ENCODE measurements at places on chromosomes 3 and 15.

- no peak for DNase-seq
Observed at GRCh38 chr3:99633887-99634558, 4.4 kb upstream of the COL8A1 start.

- no peak for DNase-seq
Observed at GRCh38 chr3:118402971-118403370, 631.7 kb downstream of the IGSF11 start.

GRCh38 chr3:67083277-67083676 is 85.2 kb downstream of the KBTBD8 start:
- no peak for DNase-seq

DNA sequence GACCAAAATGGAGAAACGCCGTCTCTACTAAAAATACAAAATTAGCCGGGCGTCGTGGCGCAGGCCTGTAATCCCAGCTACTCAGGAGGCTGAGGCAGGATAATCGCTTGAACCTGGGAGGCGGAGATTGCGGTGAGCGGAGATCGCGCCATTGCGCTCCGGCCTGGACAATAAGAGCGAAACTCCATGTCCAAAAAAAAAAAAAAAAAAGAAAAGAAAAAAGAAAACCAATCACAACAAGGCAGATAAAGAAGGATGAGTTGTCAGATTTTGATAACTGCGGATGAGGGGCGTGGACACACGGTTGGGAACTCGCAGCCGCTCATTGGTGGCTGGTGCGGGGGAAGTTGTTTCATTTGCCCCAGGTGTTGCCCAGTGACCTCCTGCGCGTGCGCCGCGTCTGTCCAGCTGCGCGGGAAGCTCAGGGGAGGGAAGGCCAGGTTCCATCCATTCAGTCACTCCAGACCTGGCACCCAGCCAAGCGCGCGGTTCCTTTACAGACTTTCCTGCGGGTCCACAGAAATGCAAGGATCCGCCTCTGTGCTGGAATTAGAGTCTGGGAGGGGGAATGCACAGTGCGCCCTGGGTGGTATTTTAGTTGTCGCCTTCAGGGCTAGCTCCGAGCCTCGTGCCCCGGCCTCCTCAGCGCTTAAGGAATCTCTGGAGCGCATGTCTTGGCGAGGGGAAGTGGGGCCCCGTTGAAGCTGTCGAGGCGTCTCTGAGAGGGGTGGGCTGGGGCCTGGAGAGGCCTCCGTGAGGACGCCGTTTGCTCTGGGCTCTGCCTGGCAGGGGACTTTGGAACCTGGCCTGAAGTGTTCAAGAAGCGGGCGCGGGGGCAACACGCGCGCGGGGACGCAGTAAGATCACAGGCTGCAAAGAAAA is 708 bp upstream of the GCHFR start:
- DNase-seq, result no peak

GRCh38 chr3:140023616-140024530 is 88.9 kb downstream of the CLSTN2 start:
- DNase-seq, result no peak

GRCh38 chr3:58059349-58060321 is 51.4 kb downstream of the FLNB start:
- DNase-seq, result no peak

DNA sequence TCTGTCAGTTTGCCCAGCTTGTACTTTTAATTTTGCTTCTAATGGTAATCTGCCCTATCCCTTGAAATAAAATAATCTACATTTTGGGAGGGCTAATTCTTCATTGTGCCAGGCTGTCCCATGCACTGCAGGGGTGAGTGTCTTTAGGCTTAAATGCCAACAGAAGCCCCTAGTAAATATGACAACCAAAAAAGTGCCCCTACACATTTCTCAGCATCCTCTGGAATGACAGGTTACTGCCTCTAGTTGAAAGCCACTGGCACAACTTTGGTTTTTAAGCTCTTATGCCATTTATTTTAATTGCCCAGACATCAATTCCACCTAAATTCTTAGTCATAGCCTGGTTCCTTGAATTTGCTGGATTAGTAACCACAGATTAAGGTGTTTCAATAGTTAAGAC is 3.4 kb downstream of the EPM2AIP1 start:
- DNase-seq, result no peak

DNA sequence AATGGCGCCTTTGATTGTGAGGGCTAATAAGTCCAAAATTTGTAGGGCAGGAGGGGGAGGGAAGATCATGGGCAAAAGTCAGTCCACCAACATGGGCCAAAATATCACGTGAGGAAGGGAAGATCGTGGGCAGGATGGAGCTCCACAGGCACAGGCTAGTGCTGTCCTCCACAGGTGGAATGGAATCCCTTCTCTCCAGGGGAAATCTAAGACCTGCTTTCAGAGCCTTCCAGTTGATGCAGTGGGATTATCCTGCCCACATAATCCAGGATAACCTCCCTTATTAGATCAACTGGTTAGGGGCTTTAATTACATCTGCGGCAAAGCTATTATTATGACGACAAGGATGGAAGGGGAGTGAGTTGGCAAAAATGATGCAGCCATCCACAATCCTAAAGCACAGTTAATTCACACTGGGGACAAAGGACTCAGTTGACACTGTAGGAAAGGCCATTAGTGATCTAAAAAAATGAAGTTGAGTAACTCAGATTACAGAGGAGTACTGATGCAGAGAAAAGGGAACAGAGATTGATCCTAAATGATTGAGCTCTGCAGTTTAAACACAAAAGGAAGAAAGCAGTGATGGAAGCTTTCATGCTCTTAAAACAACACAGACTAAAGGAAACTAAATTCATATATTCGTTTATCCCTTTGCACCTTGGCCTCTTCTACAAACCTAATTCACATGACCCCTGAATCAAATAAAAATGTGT is 159.8 kb downstream of the AKAP13 start:
- no peak for DNase-seq

GRCh38 chr15:53193149-53193548 is 403.0 kb upstream of the ONECUT1 start:
- DNase-seq, result no peak

GRCh38 chr15:87518957-87519356 is 737.6 kb downstream of the NTRK3 start:
- DNase-seq, result no peak

GRCh38 chr15:79051029-79051428 is 39.6 kb downstream of the RASGRF1 start:
- no peak for DNase-seq

- DNase-seq, result no peak
Observed at GRCh38 chr3:61600195-61600594, 38.8 kb downstream of the PTPRG start.

DNA sequence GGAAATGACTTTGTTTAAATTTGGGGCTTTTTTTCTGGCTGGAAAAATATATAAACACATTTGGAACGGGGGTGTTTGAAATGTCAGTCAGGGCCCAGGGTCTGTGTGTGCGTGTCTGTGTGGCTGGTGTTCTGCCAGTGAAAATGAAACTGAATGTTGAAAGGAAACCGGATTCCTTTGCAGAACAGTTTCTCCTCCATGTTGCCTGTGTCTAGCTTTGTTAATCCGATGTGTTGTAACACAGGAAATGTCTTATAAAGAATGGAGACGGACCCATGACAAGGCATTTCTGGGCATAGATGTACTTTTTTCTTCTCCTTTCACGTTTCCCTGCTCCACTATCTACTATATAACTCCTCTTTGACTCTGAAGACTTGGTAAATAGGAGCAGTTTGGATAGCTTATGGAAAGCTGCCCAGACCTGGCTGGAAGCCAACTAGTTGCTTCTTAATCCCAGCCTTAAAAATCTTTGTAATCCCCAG is 2.8 kb downstream of the SQOR start:
- no peak for DNase-seq

DNA sequence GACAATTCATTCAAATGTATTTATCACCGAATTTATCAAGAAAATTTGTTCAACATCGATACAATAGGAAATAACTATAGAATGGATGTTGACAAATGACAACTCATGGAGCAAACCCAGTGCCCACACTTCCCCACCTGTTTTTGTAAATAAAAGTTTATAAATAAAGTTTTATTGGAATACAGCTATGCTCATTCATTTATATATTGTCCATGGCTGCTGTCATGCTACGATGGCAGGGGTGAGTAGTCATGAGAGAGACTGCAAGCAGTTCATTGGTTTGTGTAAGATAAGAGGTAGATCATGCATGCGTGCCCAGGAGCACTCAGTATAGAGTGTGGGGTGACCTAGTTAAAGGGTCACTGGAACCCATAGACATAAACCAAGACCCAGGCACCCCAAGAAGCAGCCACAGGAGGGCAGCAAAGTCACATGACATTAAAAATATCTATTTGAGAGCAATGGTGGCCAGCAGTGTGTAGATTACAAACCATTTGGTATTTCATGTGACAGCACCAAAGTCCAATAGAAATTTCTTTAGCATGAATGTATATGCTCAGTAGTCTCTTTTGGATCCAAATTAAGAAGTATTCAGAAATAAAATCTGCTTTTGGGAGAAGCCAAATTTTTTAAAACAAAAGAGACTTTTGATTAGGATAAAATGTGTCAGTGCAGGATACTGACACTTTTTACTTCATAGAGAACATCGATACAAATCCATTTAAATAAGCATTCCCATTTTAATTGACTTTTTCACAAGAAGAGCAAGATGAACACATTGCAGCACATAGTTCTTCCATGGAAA is 794.8 kb downstream of the MCTP2 start:
- DNase-seq, result no peak

GRCh38 chr3:143810166-143810952 is 37.9 kb downstream of the SLC9A9 start:
- DNase-seq, result no peak

DNA sequence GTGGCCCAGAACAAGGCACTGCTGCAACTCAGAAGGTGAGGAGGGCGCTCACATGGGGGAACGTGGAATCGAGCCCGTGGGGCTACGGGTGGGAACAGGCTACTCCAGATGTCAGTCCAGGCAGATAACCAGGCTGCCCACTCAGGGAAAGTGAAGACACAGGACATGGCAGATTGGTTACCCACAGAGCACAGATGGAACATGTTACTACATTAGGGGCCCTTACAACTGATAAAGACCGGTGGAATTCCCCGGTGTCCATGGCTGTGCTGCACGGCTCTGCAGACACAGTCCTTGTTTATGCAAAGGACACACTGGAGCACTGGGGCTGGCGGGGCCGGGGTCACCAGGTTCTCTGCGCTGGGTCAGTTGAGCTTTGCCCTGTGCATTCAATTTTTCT is 36.9 kb downstream of the PCSK6 start:
- DNase-seq, result no peak

DNA sequence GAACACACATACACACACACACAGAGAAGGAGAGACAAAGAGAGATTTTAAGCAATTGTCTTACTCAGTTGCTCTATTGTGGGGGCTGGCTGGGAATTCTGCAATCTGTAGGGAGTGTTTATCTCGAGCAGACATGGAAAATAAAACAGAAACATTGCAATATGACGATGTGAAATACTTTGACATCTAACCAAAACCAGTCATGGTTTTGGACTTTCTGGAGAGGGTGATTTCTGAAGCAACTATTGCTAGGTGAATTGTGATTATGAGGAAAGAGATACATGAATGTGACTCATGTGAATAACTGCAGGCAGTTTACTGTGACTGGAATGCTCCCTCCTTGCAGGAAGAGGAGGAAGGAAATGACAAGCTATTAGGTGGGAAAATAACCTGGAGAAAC is 12.3 kb upstream of the PHLDB2 start:
- no peak for DNase-seq

DNA sequence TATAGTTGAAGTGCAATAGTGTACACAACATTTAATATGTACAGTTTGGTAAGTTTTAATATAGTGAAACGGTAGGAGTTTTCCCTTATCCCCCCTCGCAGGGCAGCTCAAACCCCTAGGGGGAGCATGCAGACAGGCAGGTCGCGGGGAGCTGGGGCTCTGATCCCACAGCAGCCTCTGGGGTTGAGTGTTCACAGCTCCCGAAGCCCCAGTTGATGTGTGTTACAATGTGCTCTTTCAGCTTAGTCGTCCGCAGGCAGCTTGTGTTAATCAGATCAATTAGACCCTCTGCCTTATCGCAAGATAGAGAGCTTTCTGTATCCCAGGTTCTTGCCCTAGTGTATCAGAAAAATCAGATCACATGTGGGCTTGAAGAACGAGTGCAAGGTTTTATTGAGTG is 143.1 kb upstream of the CHRNA7 start:
- DNase-seq, result no peak

- DNase-seq, result no peak
Observed at GRCh38 chr15:41494922-41495735, 1.5 kb downstream of the ITPKA start.

DNA sequence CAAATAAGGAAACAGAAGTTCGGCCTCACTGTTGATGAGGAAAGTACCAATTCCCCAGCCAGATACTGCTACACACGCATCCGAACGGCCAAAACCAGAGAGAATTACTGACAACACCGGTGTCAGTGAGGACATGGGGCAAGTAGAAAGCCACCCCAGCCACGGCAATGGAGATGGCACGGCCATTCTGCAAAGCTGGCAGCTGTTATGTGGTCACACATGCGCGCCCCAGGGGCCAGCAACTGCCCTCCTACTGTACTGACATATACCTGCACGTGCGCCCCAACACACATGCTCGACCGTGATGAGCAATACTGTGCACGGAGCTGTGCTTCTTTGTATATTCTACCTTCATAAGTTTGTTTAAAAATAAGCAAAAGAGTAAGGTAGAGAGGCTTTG is 217.4 kb downstream of the ADAMTS17 start:
- no peak for DNase-seq

GRCh38 chr3:65854606-65855304 is 184.0 kb downstream of the MAGI1 start:
- no peak for DNase-seq

DNA sequence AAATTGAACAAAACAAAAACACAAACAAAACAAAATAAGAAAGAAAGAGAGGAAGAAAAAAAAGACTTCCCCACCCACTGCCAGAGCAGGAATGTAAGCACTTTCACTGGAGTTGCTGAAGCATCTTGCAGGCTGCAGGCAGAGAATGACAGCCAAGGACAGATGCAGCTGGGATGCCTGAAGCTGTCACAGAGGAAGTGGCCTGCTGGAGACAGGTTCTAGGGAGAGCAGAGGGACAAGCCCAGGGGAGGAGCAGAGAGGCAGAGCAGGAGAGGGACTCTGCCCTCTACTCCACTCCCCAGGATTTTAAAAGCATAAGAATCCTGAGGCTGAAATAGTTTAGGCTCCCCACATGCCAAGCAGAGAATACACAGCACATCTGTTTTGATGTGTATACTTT is 326.2 kb downstream of the TUSC7 start:
- DNase-seq, result no peak

DNA sequence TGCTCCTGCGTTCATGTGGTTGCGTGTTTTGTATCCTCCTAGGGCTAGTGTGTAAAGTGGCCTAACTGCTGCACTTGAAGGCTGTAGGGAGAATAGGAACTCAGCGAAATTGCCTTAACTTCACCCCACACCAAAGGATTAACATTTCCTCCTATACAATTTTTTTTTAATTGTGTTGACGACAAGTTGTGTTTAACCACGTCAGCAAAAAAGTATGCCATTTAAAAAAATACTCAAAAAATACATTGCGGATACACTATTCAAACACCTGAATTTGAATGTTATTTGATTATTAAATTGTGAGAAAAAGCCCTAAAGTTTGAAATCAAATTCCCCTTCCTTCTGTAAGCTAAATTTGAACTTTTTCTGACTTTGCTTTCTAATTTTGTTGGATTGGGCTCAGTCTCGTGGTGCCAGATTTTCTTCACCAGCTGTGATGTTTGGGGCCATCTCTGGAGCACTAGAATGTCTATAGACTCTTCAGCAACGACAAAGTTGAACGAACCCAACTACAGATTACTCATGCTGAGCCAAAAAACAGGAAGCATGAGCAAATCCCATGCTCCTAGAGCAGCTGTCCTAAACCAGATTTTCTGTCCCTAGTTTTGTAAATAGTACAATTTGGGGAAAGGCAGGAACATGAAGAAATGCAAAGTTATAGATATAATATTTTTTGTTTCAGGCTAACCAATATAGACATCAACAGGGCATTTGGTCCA is 8.1 kb upstream of the SLC9A9 start:
- DNase-seq, result no peak

- DNase-seq, result no peak
Observed at GRCh38 chr3:65342084-65342683, 654.4 kb upstream of the ADAMTS9 start.
